ENCODE measurements at places on chromosomes 3 and 15.

DNA sequence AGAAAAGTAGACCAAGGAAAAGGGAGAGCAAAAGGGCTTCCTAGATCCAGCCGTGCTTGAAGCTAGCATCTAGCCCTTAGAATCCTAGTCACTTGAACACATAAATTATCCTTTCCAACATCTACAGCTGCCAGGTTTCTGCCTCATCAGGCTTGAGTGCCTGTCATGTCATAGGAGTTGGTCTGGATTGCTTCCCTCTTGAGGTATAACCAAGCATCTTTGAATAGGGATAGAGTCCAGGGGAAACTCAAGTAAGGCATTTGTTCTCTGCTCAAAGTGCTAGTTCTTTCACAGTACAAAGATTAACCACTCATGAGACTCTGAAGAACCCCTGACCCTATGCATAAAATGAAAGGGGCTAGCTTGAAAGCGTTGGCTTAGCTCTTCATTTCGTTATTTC is 72.3 kb downstream of the SLCO3A1 start:
- no peak for DNase-seq

- no peak for DNase-seq
Measured at GRCh38 chr3:126395846-126396513, 1.3 kb downstream of the CFAP100 start.

DNA sequence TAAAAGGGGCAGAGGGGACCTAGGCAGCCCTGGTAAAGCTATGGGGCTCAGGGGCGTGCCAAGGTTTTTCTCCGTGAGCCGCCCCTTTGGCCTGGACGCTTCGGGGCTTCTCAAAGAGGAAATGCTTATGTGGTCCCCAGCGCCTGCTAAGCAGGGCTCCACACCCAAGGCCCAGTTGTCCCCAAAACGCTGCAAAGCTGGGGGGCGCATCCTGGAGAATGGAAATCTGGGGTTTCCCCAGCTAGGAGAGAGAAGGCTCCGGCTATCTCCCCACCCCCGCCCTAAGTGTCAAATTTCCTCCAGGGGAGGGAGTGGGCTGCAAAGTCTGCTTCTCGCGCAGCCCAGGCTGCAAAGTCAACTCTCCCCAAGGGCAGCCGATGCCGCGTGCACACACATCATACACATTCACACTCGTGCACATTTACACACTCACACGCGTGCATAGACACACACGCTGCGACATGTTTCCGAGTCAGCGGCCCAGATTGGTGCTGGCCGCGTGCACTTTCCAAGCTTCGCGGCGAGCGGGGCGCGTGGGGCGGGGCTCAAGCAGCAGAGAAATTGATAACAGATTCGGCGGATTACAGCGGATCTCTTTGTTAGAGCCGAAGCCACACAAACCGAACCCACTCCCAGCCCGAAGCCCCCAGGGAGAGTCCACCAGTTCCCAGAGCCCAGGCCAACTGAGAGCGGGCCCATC is 4.5 kb downstream of the WNT5A start:
- DNase-seq, result no peak

DNA sequence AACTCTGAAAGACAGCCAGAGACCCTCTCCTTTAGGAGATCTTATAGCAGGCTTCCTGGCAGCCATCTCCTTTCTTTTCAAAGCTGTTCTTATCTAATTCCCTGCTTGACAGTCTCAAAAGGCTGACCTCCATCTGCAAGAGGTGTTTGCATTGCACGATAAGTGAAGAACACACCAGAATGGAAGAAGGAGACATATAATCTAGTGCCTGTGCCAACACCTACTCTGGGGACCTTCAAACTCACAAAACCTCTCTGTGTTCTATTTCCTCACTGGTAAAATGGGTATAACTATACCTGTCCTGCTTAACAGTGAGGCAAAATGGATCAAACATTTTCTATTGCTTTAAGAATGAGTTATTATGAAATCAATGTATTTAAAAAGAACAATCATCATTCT is 65.0 kb downstream of the WDR72 start:
- DNase-seq, result no peak

DNA sequence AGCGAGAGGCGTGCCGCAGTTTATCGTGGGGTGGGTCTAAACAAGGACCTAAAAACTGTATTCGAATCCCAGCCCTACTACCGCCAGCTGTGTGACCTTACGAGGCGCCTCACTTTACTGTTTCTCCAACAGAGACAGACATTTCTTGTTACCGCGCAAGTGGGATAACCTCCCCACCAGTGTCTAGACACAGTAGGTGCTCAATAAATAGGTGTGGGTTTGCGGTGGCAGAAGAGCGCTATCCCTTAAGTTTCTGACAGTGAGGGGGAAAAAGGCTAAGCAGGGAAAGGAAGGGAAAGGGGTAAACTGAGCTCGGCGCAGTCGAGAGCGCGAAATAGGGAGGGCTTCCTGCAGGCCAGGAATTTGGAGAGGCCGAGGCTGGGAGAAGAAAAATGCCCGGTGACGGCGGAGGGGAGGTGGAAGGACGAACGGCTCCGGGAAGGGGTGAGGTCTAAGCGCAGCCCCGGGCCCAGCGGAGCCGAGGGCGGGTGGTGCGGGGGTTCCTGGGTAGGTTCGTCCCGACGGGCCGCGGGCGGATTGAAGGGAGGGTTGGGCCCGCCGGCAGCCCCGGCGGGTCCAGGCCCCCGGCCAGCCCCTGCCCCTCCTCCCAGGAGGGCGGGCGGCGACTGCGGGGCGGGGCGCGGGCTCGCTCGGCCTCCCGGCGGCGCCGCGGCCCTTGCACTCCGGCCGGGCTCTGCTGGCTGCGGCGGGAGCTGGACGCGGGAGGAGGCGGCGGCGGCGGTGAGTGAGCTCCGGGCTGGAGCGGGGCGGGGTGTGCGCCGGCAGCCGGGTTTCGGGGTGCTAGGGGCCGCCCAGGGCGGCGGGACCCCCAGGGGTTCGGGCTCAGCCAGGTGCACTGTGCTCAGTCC is at the start of gene CGNL1:
Gene CGNL1, plus strand, starts transcription at position 679 of the 869 bp plus-strand sequence. CDS start 61,495 bp downstream, outside the sequence.
- DNase-seq, result peak; percentile 65

GRCh38 chr3:131731709-131732108 is 228.9 kb upstream of the MRPL3 start:
- DNase-seq, result no peak

DNA sequence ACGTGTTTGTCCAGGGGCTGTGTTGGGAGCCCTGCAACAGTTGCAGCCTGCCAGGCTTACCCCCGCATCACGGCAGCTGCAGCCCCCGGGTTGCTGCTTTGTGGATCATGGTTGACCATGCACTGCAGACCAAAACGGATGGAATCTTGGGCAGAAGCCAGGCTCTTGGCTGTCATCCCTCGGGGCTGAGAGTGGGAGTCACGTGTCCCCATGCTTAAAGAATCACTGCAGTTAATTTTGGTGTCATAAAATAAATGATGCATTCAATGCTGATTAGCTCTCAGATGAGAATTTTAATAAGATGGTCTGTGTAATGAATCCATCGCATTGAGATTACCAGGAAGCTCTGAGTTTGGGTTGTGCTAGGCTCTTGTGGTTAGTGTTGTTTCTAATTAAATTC is 115.6 kb downstream of the CHDH start:
- peak; percentile 70 for DNase-seq

GRCh38 chr15:57236561-57237300 is 139.6 kb upstream of the CGNL1 start:
- no peak for DNase-seq

GRCh38 chr3:94822298-94822697 is 759.4 kb downstream of the NSUN3 start:
- no peak for DNase-seq

DNA sequence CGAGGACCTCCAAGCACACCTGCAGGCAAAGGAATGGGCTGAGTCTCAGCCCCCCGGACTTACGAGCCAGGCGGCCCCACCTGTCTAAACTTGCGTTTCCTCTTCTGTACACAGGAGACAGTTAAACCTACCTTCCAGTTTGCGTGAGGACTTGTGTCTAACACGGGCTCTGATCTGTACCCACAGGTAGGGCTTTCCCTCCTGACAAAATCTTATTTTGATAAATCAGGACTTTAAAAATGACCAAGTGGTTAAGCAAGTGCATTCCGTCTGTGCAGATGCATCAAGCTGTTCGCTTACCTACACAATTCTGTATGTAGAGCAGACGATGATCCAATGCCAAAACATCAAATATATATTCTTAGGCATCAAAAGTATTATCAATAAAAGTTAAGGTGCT is 238.0 kb downstream of the XXYLT1 start:
- no peak for DNase-seq

- no peak for DNase-seq
Measured at GRCh38 chr3:29420106-29420505, 139.2 kb downstream of the RBMS3 start.

- DNase-seq, result no peak
Measured at GRCh38 chr3:48427630-48427962, 2.3 kb downstream of the PLXNB1 start.

- DNase-seq, result no peak
Measured at GRCh38 chr3:129534428-129535027, 6.1 kb downstream of the RHO start.
